NCI-H345 (cell line): ENCODE measurements at places on chromosomes 16 and 17.

GRCh38 chr16:23557779-23558702 lies 514 bp downstream of the UBFD1 start:
- no peak for DNase-seq

- no peak for DNase-seq
Observed at GRCh38 chr17:71740866-71741265, 380.0 kb upstream of the SOX9 start.

GRCh38 chr16:2791174-2791573 lies 3.8 kb upstream of the PRSS33 start:
- DNase-seq, result no peak

DNA sequence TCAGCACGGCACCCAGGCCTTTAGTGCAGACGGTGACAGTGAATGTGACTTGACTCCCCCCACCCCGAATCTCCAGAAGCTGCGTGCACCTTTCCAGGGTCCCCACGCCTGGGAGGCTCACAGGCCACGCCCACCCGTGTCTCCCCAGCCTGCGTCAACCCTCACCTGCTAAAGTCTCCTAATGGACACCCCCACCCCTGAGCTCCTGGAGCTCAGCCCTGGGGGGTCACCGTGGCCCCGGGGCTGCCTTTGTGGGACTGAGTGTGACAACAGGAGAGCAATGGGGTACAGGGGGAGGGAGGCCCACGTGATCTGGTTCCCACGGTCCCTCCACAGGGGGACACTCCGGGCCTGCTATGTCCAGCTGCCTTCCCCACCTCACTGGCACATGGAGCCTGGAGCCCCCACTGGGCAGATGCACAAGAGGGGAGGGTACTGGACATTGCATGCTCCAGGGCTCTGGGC lies 7.4 kb upstream of the FASN start:
- DNase-seq, result no peak

DNA sequence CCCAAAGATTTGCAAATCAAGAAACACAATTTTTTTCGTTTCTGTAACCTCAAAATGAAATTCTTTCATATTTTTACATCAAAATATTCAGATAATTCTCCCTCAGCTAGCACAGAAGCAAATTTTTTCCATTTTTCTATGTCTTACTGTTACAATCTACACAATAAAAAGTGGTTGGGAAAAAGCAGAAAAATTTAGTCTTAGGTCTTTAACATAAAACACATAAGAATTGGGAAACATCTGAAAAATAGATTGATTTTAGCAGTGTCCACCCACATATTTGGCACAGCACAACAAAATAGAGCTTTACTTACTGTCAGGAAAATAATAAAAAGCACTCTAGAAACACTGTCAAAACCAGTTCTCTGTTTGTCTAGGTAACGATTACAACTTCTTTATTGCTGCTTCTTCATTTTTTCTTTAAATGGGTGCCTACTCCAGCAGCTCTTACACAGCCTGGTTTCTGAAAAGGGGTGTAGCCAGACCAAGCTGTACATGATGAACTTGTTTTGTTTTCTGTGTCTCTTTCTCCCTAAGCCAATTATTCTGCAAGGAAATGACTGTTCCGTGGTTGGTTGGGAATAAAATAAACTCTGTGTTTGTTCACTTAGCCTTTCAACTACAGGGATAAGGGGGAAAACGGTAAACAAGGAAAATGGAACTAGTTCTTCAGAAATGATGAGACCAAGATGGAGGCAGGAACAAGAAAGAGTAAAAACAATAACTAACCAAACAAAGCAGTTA lies at the start of gene ABCA6:
ABCA6 (minus strand) TSS at position 465 of the 744 bp plus-strand sequence. CDS start 1,192 bp downstream, outside the sequence.
- DNase-seq, result no peak

DNA sequence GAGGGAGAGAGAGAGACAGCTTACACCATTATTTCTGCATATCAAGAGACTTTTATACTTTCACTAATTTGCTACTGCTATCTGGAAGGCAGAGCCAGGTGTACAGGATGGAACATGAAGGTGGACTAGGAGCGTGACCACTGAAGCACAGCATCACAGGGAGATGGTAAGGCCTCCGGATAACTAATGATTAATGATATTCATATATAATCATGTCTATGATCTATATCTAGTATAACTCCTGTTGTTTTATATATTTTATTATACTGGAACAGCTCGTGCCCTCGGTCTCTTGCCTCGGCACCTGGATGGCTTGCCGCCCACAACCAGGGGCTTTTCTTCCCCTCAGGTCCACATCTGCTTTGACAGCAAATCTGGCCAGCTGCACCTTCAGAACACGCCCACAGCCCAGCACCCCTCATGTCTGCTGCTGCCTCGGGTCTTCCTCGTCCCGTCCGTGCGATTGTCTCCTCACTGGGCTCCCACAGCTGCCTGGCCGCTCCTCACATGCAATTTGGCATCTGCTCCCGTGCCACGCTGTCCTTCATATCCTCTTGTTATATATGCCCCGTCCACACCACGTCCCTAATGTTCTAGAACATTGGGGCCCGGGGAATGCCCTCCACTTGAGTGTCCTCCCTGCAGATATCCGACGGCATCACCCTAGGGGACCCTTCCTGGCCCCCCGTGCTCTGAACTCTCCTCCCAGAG lies 10.2 kb upstream of the DEF8 start:
- DNase-seq, result no peak
